ENCODE measurements at places on chromosomes 11 and 22.
A peak's percentile ranks its signal among the peaks of the same experiment; 100 is the strongest.

- no peak for DNase-seq
These were observed 772.0 kb upstream of the CCDC179 start for GRCh38 chr11:23632293-23632692.

DNA sequence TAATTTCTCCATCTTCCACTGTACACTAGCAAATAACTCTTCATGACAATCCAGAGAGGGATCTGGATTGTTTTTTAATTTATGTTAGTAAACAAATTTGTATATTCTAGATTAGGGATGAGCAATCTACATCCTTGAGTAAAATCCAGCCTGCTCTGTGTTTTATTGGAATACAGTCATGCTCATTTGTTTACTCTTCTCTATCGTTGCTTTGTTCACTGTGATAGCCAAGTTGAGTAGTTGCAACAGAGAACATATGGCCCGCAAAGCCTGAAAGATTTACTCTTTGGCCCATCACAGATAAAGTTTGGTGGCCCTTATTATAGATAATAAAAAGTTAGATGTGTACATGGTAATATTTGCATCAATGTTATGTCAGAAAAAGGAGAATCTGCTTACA lies 6.2 kb upstream of the BLID start:
- no peak for DNase-seq

DNA sequence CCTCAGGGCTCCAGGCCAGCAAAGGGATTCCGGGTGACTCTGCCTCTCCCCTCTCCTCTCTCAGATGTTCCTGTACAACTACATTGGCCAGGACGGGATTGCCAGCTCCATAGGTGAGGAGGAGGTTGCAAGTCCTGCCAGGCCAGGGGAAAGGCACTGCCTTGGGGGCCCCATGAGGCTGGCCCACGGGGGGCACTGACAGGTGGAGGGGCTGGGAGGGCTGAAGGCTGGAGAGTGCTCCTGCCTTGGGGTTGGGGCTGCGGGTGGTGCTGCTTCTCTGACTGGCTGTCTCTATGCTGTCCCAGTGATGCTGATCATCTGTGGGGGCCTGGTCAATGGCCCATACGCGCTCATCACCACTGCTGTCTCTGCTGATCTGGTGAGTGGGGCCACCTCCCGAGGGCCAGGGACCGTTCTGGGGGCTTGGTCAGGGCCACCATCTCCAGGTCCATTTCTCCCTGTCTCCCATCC lies 21.7 kb downstream of the SLC37A2 start:
- no peak for DNase-seq

DNA sequence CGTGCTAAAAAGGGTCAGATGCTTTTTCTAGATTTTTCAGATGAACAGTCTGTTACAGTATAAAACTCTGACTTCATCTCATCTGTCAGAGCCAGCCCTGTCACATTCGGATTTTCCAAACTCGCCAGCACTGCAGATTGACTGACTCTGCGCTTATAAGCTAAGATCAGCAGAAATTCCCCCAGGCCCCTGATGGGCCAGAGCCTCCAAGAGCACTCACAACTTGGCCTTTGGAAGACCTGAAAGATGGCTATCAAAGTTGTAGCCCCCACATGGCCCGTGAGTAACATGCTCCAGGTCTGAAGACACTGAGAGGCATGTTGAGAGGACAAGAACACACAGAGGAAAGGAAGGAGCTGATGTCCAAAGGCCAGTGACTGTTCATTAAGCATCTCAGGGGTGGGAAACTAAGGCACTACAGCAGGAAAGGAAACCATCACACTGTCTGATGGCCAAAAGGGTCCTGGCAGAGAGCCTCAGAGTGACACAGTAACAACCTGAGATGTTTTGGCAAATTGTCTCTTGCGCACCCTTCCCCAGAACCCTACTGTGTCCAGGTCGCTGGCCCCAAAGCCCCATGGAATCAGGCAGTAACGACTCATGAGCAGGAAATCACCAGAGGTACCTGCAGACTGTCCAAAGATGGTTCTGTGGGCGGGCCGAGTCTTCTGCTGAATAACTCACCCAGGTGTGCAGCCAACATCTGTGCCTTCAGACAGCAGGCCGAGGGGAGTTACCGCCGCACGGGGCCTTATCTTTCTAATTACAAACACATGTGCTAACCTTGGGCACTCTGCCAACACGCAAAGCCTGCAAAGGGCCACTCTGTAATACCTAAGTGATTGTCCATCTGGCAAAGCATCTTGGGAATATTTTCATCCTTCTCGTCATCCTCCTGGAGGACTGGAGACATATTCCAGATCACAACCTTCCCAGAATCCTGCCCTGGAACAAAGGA lies 23.6 kb downstream of the HIRA start:
- no peak for DNase-seq

GRCh38 chr22:23847991-23848864 lies 9.4 kb upstream of the DERL3 start:
- peak; percentile 64 for DNase-seq

DNA sequence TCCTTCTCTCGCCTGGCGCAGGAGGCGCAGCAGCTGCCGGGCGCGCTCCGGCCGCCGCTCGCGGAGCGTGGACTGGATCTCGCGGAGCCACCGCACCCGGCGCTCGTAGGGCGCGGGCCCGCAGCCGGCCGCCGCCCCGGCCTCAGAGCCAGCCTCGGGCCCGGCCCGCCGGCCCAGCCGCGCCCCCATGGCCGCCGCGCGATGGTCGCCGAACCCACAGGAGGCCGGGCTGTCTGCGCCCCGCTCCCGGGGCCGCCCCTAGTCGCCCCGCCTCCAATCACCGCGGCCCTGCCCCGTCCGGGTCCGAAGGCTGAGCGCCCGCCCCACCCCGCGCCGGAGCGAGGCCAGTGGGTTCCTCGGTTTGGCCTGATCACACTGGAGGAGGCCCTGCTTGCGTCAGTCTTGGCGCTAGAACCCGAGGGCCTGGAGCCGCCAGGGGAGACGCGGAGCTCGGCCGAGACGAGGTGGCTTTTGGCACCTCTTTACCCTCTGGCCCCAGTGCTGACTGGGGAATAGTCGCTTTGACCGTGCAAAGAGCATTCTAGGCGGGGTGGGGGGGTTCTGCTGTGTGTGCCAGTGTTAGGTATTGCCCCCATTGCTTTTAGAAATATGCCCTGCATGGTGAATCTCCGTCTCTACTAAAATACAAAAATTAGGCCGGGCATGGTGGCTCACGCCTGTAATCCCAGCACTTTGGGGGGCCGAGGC lies at the start of gene LRRC75B:
Gene LRRC75B, minus strand, starts transcription at position 223 of the 708 bp plus-strand sequence. Its CDS starts 34 bp downstream, at position 189.
- peak; percentile 90 for DNase-seq

GRCh38 chr11:16114978-16115871 lies 241.1 kb downstream of the SOX6 start:
- DNase-seq: no peak

DNA sequence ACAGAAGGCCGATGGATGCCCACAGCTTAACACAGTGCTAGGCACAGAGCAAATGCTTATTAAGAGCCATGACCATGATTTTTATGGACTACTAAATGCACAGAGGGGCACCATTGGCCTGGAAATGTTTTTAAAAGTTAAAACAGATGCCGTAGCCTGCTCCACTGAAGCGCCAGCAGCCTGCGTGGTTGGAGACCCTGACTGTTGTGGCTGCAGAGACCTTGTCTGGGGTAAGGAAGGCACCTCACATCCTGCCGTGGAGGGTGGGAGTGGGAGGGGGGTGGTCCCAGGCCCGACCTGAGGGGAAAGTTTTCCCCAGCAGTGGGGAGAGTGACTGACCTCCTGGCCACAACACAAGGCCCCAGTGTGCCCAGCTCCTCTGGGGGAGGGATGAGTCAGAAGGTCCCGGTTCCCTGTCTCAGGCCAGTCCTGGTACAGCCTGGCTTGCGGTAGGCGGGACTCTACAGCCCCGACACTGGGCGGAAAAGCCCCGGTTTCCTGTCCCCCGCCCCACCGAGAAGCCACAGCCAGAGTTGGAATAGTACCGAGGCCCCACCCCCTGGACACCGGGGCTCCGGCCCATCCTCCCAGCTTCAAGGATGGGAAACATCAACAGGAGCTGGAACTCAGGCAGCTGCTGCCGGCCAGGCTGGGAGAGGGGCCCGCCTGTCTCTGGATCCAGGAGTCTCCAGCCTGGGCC lies 7.0 kb downstream of the CHST1 start:
- peak; percentile 85 for DNase-seq

- no peak for DNase-seq
These were observed 224.3 kb upstream of the C11orf87 start for GRCh38 chr11:109197656-109198055.

DNA sequence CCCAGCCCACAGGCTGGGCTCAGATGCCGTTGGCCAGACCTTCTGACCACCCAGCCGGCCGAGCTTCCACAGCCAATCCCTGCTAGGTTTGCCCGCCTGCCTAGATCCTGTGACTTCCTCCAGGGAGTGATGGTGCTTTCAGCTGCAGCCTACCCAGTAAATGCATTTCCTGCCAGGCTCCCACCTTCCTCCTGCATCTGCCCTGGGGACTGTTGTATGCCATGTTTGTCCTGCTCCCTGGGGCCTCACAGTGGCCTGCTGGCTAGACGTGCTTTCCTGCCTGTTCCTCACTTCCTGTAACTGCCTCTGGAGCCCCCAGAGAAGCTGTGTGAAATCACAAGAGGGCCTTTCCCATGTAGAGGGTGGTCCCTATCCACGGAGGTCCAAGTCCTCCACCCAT lies 86.2 kb downstream of the GALNT18 start:
- DNase-seq: no peak

DNA sequence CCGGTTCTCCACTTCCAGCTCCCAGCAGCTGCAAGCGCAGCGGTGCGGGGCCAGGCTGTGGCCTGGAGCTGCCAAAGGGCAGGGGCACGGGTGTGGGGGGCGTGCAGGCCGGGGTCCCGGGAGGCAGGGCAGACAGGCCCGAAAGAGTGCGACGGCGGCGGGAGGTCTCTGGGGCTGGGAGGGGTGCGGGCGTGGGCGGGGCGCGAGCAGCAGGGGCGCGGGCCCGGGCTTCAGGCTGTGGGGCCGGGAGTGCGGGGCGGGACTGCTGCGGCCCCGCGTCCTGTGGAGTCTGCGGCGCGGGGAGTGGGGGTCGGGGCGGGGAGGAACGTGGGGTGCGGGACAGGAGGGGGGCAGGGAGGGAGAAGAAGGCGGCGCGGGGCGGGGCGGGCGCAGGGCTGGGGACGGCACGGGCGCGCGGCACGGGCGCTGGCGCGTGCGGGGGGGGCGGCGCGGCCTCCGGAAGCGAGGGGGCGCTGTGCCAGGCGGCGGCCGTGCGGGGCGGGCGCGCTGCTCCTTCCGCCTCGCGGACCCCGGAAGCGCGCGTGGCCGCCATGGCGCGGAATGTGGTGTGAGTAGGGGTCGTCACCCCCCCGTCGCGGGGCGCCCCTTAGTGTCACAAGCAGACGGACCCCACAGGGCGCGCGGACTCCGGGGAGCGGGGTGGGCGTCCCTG lies at the start of gene MRPL23:
Gene MRPL23, plus strand, starts transcription at position 521 of the 673 bp plus-strand sequence. Its CDS starts 31 bp downstream, at position 552.
- no peak for DNase-seq

DNA sequence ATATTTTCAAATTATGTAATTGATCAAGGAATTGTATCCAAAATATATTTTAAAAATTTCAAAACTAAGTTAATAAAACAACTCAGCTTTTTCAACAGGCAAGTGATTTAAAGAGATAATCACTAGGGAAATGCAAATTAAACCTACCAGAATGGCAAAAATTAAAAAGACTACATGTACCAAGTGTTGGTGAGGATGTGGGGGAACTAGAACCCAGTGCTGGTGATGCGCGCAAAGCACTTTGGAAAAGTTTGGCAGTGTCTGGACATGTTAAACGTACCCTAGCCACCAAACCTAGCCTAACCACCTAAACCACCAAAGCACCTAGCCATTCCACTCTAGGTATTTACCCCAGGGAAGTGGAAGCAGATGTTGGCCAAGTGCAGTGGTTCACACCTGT lies 22.9 kb downstream of the PACSIN2 start:
- DNase-seq: no peak

DNA sequence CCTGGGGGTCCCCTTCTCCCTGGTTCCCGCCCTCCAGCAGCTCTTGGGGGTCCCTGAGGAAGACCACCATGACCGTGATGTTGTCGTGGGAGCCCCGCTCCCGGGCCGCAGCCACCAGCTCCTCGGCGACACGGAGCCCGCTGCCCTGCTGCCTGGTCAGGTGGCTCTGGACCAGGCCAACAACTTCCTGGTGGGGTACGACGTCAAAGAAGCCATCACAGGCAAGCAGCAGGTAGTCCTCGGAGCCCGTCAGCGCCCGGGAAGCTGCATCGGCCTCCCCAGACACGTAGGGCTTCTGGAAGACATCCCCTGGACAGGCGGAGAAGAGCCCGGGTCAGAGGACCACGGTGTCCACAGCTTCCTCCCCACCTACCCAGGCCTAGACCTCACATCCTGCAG lies 29.5 kb downstream of the PPM1F start:
- DNase-seq: no peak

DNA sequence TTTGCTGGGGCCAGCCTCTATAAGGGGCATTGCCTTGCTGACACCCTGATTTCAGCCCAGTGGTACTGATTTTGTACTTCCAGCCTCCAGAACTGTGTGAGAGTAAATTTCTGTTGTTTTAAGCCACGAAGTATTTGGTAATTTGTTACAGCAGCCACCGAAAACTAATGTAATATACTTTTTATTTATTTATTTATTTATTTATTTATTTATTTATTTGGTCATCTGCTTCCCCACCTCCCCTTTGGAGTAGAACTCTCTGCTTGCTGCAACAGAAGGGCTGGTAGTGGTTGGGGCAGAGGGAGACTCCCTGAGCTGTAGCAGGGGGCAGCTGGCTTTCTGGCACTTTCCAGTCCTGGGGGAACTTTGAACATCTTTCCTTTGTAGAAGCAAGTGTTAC lies 128.4 kb upstream of the RAG2 start:
- DNase-seq: no peak

GRCh38 chr11:19714387-19715363 lies 2.0 kb downstream of the NAV2 start:
- no peak for DNase-seq

DNA sequence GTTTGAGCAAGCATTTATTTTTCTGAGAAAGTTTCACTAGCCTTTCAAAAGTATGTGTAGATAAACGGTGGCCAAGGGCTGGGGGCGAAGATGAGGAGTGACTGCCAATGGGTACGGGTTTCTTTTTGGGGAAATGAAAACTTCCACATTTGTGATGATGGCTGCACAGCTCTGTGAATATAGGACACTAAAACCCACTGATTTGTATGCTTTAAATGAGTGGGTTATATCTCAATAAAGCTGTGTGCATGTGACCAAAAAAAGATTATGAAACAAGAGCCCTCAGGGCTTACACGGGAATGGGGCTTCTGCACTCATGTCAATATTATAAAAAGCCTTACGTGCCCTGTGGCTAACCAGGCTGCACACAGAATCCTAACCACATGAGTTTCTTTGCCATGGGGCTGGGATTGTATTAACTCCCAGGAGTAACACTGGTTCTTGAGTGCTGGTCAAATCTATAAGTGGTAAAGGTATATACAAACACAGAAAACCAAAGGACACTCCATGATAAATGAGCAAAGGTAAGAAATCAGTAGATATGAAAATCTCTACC lies 31.3 kb downstream of the ABCC8 start:
- no peak for DNase-seq

GRCh38 chr11:6203327-6203726 lies 2.0 kb upstream of the C11orf42 start:
- DNase-seq: no peak

All from left forelimb (tissue), 1 donor.